Activated T-cell treated with anti-CD3 and anti-CD28 coated beads, Interleukin-2, amount 50 U/mL, for 72 hours (primary cell): ENCODE measurements at places on chromosomes 7 and 10.

DNA sequence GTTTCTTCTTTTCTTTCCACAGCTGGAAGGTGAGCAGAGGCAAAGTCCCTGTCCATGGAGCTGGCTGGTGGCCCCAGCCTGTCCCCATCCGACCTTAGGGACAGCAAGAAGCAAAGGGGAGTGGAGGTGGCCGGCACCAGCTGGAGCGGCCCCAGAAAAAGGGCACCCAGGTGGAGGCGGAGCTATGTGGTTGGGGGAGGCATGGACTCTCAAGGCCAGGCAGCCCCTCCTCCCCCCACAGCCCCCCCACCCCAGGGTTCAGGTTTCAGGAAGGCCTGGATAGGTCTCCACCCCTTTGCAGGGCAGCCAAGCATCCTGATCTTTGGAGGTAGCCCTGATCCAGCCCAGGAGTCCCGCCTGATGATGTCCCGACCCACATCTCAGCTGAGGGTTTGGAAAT, at the start of gene SSC4D:
TSS of gene SSC4D (minus strand) at position 161 of the 400 bp plus-strand sequence. CDS start 5,258 bp downstream, outside the sequence.
- no peak for DNase-seq

- no peak for DNase-seq
Measured at GRCh38 chr10:122474131-122474818, 12.9 kb downstream of the HTRA1 start.

- DNase-seq: no peak
Measured at GRCh38 chr7:81990395-81990794, 220.5 kb upstream of the HGF start.

DNA sequence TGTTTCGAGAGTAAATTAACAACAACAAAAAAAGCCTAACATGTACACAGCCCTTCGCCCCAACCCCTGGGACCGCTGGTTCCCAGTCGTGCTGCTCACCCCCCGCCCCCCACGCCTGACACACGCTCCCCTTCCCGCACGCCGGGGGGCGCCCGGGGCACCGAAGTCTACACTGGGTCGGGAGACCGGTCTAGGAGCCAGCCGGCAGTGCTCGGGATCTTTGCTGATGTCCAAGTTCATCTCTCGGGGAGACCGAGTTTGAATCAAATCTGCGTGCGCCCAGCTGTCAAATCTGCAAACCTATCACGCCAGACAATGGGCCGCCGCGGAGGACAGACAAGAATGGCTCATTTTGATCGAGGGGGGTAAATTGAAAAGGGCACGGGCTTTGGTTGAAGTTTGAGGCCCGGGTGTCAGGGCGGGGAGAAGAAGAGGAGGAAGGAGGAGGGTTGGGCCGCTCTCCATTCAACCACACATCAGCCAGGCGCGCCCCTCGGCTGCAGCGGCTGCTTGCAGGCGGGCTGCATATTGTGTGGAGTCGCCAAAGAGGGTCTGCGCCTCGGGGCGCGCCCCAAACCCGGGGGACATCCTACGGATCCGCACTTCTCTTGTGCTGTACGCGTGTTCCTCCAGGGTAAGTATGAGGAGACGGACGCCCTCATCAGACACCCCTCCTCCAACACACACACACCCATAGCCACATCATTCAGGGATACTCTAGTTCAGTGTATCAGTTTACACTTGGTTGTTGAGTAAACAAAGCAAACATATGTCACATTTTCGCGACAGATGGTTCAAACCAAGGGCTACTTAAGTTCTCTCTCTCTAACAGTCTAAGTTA, 1.3 kb upstream of the GFRA1 start:
- DNase-seq: no peak

GRCh38 chr7:134927076-134927475, 59.2 kb upstream of the AGBL3 start:
- DNase-seq: no peak

DNA sequence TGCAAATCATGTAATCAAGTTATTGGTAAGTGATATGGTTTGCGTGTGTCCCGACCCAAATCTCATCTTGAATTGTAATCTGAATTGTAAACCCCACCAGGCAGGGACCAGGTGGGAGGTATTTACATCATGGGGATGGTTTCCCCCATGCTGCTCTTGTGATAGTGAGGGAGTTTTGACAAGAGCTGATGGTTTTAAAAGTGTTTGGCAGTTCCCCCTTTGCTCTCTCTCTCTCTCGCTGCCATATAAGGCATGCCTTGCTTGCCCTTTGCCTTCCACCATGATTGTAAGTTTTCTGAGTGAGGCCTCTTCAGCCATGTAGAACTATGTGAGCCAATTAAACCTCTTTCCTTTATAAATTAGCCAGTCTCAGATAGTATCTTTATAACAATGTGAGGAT, 302.6 kb downstream of the THSD7A start:
- no peak for DNase-seq

DNA sequence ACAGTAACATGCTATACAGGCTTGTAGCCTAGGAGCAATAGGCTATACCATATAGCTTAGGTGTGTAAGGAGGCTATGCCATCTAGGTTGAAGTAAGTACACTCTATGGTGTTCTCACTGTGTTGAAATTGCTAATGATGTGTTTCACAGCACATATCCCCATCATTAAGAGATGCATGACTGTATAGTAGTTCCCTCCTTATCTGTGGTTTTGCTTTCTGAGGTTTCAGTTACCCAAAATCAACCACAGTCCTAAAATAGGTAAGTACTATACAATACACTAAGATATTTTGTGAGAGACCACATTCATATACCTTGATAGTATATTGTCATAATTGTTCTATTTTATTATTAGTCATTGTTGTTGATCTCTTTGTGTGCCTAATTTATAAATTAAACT, 12.7 kb downstream of the FZD1 start:
- DNase-seq: no peak
